ENCODE measurements at places on chromosomes 1 and 21. TPM values are rescaled to one million over a fixed set of nuclear protein-coding genes. Genes with fewer than 3 reads are reported as not detected.

Gene CSF3R
- total RNA-seq: 0.44 TPM

Gene MFSD2A
- total RNA-seq: 0.81 TPM

Gene OPTC
- not detected for total RNA-seq

Gene KCNQ4
- 0.25 TPM for total RNA-seq

Gene MNDA
- total RNA-seq: 0.68 TPM
